ENCODE measurements at places on chromosomes 12 and 14. TPM values are rescaled to one million over a fixed set of nuclear protein-coding genes. Genes with fewer than 3 reads are reported as not detected.
A peak's percentile ranks its signal among the peaks of the same experiment; 100 is the strongest.

DNA sequence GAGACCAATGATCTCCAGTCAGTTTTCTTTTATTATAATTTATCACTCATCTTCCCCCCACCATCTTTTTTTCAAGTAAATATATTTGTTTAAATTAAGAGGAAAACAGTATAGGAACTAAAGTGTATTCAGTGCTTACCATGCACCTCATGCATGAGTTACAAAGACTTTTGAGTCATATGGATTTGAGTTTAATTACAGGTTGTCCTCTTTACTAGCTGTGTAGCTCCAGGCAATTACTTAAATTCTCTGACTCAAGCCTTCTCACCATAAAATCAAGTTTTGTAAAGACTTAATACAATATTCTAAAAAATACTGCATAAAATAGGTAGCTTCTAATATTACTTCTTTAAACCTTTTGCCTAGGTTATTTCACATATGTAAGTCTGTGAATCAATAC lies 251.3 kb downstream of the SLC16A7 start:
- no peak for DNase-seq

GRCh38 chr14:90487031-90487430 lies 90.2 kb downstream of the CALM1 start:
- peak; percentile 8 for DNase-seq

- DNase-seq, result peak; percentile 11
These were observed 114.0 kb upstream of the TMEM132D start for GRCh38 chr12:130017591-130018449.

- DNase-seq, result no peak
These were observed 64.4 kb downstream of the TGFB3 start for GRCh38 chr14:75917322-75917945.

DNA sequence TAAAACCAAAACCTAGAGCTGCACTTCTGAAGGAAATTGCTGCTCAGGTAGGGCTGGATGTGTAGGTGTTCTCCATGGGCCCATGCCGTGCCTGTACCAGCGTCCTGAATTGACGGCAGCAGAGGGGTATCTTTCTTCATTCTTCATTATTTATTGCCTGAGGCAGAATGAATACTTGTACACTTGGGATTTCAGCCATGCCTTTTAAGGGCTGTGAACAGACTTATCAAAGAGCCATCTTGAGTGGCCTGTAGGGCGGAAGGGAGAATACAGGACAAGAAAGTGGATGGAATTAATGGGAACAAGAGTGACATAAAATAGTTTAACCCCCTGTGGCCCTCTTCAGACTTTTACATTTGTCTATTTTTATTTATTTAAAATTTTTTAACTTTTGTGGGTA lies 61.4 kb downstream of the RASSF3 start:
- no peak for DNase-seq

DNA sequence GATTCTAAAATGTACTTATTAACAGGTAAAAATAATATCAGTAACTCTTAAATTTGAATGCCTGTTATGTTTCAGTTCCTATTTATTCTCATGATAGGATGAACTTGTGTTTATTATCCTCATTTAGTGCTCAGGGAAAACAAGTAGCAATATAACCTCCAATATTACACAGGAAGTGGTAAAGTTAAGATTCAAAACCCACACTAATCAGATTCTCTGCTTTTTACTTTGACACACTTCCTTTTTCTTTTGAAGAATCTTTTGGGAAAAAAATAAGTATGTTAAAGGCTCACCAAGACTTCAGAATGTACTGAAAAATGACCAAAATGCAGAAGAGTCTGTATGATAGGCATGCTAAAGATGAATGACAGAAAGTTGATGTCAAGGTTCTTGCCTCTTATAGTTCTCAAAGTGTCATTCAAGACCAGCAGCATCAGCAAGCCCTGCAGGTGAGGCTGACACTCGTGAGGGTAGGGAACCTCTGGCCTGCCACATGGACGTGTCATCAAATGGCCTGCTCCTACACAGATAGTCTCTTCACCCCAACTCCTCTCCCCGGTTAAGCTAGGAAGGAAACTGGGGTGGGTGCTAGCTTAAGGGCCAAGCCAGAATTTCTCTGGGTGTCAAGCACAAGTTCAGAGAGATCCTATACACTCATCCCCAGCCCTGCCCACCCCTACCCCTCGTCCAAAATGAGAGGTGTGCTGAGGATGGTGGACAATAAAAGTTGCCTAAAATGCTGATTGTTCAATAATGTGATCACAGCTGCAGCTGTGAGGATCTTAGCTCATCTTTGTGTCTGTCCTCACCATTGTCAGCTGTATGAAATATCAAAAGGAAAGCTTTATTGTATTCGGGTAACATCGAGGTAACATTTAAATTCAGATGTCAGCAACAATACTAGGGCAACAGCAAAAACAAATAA lies 6.3 kb downstream of the TBPL2 start:
- DNase-seq, result no peak

Gene PRH2
- not detected for total RNA-seq

DNA sequence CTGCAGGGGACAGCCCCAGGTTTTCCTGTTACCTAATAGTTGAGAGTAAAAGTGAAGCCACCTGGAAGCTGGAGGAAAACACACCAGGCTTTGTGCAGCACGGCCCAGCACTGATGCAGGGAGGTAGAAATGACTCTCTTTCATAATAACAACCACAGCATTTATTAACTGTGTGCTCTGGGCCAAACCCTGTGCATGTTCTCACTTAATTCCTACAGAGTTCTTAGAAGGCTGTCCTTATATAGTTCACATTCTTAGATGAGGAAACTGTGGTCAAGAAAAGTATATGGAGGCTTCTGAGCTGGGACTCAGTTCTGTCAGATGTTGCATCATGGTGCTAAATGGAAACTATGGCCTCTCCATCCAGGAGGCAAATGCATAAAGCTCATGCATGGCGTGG lies 100.0 kb downstream of the PAPOLA start:
- DNase-seq, result no peak

GRCh38 chr14:51462182-51462581 lies 189.5 kb upstream of the FRMD6 start:
- DNase-seq, result no peak

- no peak for DNase-seq
These were observed 32.7 kb upstream of the DLK1 start for GRCh38 chr14:100693877-100694578.

Gene UNC79
- not detected for total RNA-seq

GRCh38 chr12:113088971-113089756 lies 32.6 kb downstream of the DTX1 start:
- no peak for DNase-seq

- DNase-seq, result peak; percentile 55
These were observed 265.3 kb downstream of the SOX5 start for GRCh38 chr12:23684121-23684520.

Gene PTPRO
- 0.32 TPM for total RNA-seq

GRCh38 chr14:104036212-104036611 lies 49.3 kb upstream of the ASPG start:
- DNase-seq, result no peak

Gene POLR3B
- total RNA-seq, result 3.7 TPM

Gene CPNE6
- total RNA-seq, result not detected

- peak; percentile 58 for DNase-seq
These were observed 23.1 kb downstream of the ATP2A2 start for GRCh38 chr12:110304061-110304551.

DNA sequence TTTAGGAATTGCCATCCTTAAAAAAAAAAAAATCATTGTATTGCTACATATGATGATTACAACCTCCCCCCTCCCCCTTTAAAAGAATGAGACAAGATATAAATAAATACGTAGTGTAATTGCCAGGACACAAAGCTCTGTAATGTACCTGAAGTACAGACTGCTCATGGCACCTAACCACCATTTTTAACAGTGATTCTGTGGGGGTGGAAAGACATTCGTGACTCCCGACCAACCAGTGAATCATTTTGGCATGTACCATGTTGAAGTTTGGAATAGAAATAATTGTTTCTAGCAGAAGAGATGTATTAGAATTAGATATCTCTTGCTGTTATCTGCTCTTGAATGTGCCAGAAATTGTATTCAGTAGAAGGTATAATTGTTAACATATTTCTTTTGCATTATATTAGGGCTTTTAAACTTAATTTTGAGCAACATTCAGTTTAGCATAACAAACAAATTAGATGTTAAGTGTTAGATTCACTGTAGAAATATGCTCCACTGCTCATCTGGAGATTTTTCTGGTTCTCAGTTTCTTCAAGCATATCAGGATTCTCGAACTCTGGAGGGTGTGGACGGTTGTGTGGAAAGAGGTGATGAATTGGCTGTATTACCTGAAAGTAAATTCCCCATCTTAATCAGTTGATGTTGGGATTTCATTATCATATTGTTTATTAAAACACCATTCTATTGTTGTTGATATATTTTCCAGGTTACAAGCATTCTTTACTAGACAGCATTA lies 31.1 kb downstream of the FRS2 start:
- DNase-seq, result peak; percentile 58

Gene GALNT16
- 0.20 TPM for total RNA-seq

Gene COX8C
- not detected for total RNA-seq

DNA sequence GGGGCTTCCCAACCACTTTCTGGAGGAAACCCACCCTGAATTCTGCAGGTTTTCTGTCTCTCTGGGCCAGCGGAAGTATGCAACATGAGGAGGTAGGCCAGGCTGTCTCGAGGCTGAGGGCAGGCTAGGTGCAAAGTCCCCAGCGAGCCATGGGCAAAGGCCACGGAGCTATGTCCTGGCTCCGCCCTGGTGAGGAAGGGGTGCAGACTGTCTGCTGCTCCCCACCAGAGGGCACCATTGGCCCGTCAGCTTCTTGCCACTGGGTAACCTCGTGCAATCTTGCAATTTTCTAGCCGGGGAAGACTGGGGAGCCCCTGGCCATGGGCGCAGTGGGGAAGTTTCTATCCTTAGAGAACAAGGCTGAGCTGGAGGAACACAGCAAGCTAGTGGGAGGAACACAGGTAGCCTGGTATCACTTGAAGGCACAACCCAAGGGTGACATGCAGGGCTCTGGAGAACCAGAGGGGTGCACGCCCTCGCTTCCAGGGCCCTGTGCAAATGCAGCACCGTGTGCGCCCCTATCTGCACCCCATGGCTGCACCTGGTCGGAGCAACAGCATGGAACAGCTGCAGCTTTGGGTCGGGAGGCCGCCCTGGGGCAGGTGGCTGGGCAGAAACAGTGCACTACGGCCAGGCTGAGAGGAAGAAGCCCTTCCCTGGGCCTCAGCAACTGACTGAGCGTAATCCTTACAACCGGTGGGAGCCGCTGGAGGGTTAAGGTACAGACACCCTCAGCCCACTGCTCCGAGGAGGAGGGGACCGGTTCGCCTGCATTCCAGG lies 27.6 kb upstream of the RPLP0 start:
- DNase-seq, result peak; percentile 73

DNA sequence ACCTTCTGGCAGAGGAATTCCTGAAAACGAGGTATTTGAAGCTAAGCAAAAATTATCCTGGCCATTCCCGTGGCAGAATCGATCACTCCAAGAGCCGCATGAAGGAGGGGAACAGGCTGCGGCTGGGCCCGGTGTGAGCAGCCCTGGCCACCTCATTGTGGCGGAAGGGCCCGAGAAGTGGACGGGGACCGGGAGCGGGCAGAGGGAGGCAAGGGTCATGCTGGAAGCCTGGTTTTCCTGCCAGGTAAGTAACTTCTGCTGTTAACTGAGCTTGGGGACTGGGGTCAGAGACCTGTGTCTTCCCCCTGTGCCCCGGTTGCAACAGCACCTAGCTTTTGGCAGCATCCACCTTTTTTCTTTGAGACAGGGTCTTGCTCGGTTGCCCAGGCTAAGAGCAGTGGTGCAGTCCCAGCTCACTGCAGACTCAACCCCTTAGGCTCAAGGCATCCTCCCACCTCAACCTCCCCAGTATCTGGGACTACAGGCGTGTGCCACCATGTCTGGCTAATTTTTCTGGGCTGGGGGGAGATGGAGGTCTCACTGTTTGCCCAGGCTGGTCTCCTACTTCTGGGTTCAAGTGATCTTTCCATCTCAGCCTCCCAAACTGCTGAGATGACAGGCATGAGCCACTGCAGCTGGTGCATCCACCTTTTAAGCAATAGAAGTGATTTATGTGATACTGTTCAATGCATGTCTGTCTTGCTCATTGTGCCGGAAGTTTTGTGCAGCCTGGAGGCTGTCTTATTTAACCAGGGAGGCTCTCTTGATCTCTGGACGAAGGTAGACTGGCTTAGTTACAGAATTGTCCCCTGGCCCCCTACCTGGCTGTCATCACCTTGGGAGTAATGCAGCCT lies 174.0 kb upstream of the MYL2 start:
- DNase-seq, result no peak

- peak; percentile 94 for DNase-seq
These were observed 699.7 kb upstream of the TBX3 start for GRCh38 chr12:115383668-115384067.

- peak; percentile 61 for DNase-seq
These were observed 9.3 kb downstream of the GXYLT1 start for GRCh38 chr12:42135259-42135814.

- DNase-seq, result peak; percentile 33
These were observed 2.2 kb upstream of the DUSP16 start for GRCh38 chr12:12564911-12565310.

DNA sequence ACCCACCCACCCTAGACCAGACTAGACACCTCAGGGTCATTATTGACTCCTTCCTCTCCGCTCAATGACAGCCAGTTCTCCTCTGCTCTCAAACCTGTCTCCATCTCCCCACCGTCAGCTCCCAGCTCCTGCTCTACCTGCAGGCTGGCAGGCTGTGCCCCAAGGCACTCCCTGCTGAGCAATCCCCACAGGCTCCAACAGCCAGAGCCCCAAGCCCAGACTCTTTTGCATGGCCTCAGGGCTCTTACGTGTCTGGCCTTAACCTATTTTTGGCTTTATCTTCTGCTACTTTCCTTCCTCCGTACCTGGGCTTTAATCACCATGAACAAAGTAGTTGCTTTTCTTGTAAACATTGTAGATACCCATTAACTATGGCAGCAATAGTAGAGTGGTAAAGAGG lies 162.9 kb upstream of the PRMT8 start:
- no peak for DNase-seq

GRCh38 chr12:80513211-80513610 lies 69.2 kb downstream of the PTPRQ start:
- DNase-seq, result no peak

- DNase-seq, result no peak
These were observed 23.9 kb upstream of the TEX22 start for GRCh38 chr14:105374389-105374788.

DNA sequence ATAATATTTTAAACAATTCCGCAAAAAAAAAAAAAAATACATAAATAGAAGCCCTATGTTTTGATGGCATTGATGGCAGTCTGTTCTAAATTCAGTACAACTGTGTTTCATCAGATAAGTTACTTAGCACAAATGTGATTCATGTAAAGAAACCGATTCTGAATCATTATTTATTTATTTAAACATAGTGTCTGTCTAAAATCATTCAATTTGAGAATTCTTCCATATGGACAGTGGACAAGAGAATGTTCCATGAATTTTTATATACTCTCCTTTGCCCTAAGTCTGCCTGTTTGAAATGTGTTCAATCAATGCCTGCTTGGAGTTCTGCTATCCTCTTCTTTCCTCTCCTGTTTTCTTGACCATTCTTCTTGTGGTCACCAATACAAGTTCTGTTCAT lies 126.5 kb downstream of the PDE3A start:
- no peak for DNase-seq
